ENCODE measurements at places on chromosomes 12 and 14.
A peak's percentile ranks its signal among the peaks of the same experiment; 100 is the strongest.

DNA sequence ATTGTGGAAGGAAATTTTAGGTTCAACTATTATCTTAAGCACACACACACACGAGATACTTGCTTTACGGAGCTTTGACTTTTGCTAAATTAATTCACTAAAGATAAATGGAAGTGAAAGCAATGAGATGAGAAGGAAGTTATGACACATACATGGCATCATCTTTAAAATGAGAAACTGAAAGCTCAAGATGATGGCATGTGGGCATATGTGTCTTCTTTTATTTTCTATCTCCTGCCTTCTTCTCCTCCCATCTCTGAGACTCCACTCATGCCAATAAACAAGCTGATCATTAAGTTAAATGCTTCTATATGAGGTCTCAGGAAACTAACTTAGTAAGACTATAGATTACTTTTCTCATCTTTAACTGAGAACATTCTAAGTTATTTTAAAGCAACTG is 216.7 kb downstream of the MED13L start:
- DNase-seq = peak; percentile 45

DNA sequence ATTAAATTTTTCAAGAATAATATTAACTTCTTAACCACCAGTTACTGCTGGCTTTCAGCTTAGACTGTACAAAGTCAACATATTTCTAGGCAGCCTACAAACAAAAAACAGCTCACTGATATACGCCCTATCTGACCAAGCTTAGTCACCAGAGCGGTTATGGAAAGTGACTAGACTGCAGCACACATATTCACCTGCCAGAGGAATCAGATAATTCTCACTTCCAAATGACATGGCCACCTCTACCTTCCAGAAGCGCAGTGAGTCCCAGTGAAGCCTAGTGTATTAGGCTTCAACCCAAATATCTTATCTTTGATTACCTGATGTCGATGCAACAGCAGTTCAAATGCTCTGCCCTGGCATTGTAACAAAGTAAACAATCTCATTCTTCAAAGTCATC is 8.5 kb downstream of the STXBP6 start:
- DNase-seq = no peak

- DNase-seq = peak; percentile 14
Measured at GRCh38 chr14:59161561-59162175, 26.8 kb upstream of the DAAM1 start.

DNA sequence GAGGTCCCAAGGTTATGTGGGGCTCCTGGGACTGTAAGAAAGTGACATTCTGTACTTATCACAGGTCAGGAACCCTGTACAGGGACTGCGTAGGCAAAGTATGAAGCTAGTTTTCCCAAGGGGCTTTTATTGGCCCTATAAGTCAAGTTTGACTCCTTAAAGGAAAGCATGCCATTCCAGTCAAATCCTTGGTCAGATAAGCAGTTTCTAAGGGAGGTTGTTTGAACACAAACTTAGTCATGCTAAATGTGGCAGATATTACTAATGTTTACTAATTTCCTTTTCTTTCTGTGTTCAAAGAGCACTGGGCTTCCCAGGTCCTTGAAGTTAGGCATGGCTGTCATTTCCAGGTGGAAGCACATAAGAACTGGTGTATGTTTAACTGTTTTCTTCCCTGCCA is 472.4 kb downstream of the ATP23 start:
- DNase-seq = no peak

GRCh38 chr12:16021676-16022075 is 110.5 kb downstream of the DERA start:
- no peak for DNase-seq

- peak; percentile 77 for DNase-seq
Measured at GRCh38 chr12:92717202-92717601, 14.4 kb downstream of the PLEKHG7 start.

DNA sequence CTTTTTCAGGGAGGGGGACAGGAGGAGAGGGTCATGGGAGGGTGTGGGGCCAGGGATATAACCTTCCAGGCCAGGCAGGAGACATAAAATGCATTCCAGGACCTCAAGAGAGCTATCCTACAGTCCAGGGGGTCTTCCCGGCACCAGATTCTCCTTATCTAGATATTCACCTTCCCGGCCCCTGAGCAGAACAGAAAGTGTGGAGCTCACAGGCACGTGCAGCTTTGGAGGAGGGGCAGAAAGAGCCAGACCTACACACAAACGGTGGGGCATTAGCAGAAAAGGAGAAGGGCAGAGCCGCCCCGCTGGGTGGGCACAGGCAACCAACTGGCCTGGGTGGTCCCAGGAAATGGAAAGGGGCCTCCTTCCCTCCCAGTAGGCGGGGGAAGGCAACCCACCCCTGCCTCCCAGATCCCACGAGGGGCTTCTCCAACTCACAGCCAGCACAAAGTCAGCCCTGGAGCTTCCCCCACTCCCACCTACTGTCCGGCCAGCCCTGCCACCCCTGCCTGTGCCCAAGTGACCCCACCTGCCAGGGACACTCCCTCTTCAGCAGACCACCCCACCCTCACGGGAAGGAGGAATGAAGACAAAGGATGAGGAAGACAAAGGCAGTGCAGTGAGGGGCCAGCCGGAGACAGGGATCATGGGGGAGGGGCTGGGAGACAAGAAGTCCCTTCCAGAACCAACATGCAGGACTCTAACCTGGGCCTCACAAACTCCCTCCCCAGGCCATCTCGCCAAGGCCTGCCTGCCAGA is 33.3 kb downstream of the CCDC85C start:
- no peak for DNase-seq

- no peak for DNase-seq
Measured at GRCh38 chr12:71243370-71243769, 85.6 kb upstream of the TSPAN8 start.

- DNase-seq = no peak
Measured at GRCh38 chr12:53123578-53124351, 20.5 kb downstream of the SOAT2 start.

DNA sequence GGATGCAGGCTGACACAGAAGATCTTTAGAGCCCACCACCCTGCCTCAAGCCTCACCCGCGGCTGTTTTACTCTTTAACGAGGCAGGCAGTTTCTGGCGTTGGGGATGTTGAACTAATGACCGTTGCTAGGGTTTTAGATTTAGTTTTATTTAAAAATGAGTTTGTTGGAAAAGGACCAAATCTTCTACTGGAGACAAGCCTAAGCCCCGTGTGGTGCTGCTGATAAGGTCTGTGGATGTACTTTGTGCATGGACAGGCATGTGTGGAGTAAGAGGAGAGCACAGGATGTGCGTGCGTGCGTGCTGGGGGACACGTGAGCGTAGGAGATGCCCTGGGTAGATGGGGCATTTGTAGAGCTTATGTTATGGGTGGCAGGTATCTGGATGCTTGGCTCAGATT is 5.7 kb downstream of the NTF3 start:
- DNase-seq = no peak

DNA sequence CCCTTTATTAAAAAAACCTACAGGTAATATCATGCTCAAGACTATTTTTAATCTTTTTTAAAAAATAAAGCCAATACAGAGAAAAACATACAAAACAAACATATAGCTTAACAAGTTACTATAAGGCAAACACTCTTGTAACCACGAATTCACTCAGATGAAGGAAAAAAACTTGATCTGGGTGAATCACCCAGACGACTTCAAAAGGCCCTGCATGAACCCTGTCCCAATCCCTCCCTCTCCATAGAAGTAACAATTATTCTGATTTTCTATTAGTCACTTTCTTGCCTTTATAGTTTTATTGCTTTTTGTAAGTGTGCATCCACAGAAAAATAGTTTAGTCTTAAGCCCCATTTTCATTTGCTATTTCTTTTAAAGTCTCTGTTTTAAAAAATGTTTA is 72.6 kb downstream of the LRP6 start:
- DNase-seq = peak; percentile 53

DNA sequence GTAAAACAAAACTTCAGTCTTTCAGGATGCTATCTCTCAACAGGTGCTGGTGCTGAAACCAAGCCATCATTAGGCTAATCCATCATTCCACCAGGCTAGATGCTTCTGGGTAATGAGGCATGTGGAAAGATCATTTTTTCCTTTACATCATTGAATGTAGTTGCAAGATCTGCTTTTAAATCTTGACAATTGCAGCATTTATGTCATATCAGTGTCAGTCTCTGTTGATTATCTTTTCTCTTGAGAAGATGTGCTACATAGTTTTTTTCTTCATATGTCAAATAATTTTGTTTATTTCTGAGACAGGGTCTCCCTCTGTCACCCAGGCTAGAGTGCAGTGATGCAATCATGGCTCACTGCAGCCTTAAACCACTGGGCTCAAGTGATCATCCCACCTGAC is 16.2 kb upstream of the EXD2 start:
- no peak for DNase-seq

DNA sequence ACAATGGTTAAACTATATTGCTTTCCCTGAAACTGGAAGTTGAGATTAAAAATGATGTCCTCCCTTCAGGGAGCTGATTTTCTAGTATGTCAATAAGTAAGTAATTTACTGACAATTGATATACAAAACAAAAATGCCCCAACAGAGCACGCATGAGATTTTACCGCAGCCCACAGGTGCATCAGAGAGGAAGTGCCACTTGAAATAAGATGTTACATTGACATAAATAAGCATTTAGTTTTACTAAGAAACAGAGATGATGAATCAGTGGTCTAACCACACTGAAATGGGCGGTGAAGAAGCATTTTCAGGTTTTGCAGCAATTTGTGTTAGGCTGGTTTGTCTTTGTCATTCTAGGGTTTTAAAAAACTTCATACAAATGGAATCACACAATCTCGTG is 8.8 kb upstream of the CLECL1 start:
- DNase-seq = no peak

DNA sequence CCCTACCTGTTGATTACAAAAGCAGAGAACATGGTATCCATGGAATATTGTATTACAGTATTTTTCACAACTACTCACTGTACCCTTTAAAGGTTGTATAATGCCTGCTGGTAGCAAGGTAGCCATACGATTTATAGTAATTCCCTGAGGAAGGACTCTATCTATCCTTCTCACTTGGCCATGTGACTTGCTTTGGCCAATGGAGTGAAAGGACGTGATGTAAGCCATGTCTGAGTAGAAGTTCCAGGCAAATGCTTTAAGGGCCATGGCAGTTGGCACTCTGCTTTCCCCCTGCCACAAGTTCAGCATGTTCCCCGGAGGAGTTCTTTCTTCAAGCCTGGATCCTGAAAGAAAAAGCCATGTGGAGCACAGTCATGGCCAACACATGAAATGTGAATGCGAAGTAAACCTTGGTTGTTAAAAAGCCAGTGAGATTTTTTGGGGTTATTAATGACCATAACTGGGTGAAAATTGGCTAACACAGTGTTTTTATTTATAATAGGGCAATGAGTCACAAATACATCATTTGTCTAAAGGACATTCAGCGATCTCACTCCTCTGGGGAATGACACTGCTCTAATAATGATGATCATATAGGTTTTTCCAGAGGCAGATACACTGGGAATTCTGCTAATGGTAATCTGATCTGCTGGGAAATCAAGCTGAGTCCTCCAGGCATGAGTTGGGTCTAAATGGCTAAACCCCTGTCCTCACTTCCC is 67.4 kb upstream of the SLC38A2 start:
- peak; percentile 39 for DNase-seq

GRCh38 chr14:68723808-68724268 is 69.0 kb downstream of the ZFP36L1 start:
- no peak for DNase-seq

DNA sequence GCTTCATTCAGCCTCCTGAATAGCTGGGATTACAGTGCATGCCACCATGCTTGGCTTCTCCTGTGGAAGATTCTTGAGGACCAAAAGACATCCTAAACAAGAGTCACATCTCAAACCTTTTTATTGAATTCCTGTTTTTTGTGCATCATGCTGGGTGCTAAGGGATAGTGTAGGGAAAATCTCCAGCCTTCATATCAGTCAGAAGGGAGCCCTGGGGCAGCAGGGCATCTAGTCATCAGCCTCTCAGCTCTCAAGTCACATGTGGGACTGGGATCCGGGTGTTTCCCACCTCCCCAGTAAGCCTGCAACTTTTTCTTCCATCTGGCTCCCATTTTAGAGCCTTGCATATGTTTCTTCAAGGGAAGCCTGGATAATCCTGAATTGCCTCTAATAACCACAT is 25.1 kb upstream of the OASL start:
- DNase-seq = no peak

GRCh38 chr14:33576014-33576413 is 374.9 kb downstream of the EGLN3 start:
- no peak for DNase-seq

GRCh38 chr12:124744659-124745464 is 118.8 kb downstream of the SCARB1 start:
- DNase-seq = peak; percentile 56

DNA sequence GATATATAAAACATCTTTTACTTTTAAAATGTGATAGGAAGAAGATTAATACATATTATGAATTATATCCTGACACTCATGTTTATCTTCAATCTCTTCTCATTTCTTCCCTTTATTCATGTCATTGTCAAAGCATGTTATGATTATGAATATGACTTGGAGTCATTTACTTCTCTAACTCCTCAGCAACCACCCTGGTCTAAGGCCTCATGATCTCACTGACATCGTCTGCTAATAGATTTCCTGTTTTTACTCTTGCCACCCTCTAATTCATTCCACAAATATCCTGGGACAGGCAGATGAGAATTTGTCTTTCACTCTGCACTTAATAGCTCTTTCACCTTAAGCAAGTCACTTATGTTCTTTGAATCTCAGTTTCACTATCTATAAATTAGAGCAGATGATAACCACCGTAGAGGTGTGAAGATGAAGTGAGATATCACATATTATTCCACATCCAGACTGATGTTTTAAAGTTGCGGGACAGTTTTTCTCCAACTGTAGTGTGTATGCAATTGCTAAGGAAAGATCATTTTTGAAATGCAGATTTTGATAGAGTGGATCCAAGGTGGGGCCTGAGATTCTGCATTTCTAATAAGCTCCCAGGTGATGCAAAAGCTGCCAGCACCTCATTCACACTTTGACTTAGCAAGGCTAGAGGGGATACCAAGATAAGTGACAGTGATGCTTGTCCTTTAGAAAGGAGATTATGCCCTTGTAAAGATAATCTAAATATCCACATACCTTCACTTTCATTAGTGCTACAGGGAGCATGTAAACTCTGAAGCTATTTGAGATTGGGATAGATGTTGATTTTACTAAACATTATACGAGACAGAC is 3.3 kb upstream of the IAPP start:
- no peak for DNase-seq

DNA sequence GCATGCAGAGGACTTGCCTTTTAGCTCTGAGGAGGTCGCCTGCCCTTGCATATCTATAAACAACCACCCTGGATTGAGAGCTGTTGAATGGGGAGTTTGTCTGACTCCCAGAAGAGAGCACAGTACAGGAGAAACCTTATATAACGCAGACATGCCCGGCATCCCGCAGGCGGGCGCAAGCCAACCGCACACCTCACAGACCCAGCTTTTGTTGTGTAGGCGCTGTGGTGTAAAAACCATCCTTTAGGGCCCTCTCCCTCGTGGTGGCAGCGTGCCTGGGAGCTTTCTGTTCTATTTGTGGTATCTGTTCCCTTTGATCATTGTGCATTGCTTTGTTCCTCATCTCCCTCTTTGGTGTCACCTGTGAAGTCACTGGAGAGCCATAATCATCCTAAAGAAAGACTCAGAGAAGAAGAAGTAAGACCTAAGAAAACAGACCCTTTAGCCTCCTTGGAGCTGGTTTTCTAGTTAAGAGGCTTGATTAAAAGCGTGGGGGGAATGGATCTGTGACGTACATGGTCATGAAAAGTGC is 77.7 kb downstream of the ETV6 start:
- no peak for DNase-seq
